Common myeloid progenitor, CD34-positive (primary cell): ENCODE measurements at places on chromosomes 5 and 9.

DNA sequence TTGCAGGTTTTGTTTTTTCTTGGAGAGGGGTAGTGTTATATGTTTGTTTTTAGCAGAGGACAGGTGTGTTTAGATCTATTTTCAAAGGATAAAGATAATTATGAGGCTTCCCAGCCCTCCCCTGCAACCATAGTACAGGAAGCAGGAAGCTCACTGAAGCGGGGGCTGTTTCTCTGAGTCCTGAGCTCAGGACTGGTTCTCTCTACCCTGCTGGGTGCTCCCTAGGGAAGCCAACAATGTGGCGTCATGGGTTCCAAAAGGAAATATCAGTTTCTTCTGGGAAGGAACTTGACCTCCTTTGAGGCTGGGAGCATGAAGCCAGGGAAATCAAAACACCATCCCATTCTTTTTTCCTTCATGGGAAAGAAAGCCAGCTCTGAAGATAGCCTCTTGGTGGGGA lies 62.2 kb downstream of the RAD23B start:
- H3K4me1 ChIP-seq, result peaks cover 2% of the 10 kb centered on the region
- no peak for DNase-seq
- peaks cover 6% of the 10 kb centered on the region for H3K27me3 ChIP-seq

DNA sequence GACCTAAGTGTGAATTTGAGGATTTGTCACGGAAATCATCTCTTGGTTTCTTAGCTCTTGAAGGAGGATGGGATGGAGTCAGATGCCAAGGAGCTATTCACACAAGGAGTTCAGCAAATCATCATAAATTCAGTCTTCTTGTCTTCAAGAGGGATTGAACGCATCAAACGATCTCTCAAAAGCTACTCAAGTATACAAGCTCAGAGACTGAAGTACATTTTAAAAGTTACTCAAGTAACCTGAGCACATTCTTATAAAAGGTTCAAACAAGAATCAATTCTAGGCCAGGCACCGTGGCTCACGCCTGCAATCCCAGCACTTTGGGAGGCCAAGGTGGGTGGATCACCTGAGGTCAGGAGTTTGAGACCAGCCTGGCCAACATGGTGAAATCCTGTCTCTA lies 21.1 kb upstream of the GOLPH3 start:
- H3K4me3 ChIP-seq, result no peak overlapping the region
- DNase-seq, result no peak
- no peak overlapping the region for H3K27ac ChIP-seq
- H3K4me1 ChIP-seq, result peaks cover 36% of the 10 kb centered on the region
- no peaks in the 10 kb centered on the region for H3K27me3 ChIP-seq

DNA sequence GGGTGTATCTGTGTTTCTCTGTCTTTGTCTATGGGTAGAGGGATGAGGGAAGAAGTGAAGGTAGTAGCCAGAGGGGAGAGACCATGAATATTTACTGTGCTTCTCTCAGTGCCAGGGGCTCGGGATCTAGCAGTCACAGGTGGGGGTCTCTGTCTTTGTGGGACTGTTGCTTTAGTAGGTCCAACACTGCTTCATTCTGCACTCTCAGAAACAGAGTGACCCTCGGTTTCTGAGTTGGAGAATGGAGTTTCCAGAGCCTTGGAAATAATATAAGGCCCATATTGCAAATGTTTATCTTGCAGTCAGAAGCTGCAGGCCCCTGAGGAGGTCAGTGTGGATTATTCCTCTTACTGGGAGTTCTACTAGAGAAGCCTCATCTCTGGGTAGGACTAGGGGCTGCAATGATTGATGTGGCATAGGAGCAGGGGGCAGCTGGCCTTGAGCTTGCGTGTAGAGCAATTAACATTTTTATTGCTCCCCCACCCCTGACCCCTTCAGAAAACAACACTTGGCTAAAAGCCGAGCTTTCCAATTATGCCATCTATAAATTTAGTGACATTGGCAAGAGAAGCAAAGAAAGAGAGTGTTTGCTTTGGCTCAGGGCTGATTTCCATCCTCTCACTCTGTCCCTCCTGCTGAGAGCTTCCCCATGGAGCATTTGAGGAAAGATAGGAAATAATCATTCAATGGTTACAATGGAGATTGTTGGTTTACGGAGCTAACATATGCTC lies 55.0 kb upstream of the TRPC7 start:
- no peak overlapping the region for H3K27ac ChIP-seq
- no peak overlapping the region for H3K4me3 ChIP-seq
- H3K27me3 ChIP-seq, result no peaks in the 10 kb centered on the region
- no peaks in the 10 kb centered on the region for H3K4me1 ChIP-seq

GRCh38 chr9:122814545-122814944 lies 13.8 kb downstream of the PDCL start:
- no peak overlapping the region for H3K27ac ChIP-seq
- H3K4me3 ChIP-seq, result no peak overlapping the region
- H3K27me3 ChIP-seq, result no peaks in the 10 kb centered on the region
- DNase-seq, result peak; percentile 12
- H3K36me3 ChIP-seq, result peaks cover 5% of the 10 kb centered on the region

- H3K4me1 ChIP-seq, result peaks cover 47% of the 10 kb centered on the region
- H3K4me3 ChIP-seq, result no peak overlapping the region
- H3K27ac ChIP-seq, result no peak overlapping the region
- no peak for DNase-seq
Observed at GRCh38 chr9:124010303-124010664, 1.3 kb upstream of the LHX2 start.

DNA sequence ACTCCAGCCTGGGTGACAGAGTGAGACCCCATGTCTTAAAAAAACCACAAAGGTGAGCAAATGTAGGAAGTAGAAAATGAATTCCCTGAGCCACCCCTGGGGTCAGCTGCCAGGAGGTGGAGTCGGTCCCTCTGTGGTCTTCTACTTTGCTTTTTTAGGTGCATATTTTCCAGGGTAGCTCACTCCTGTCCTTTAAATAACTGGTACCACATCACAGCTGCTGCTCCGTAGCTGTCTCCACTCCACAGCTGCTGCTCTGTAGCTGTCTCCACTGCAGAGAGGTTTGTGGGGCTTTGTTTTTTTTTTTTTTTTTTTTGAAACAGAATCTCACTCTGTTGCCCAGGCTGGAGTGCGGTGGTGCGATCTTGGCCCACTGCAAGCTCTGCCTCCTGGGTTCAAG lies 8.9 kb downstream of the WDR5 start:
- H3K27ac ChIP-seq, result no peak overlapping the region
- H3K4me3 ChIP-seq, result no peak overlapping the region
- H3K36me3 ChIP-seq, result peaks cover 11% of the 10 kb centered on the region
- H3K27me3 ChIP-seq, result no peaks in the 10 kb centered on the region

GRCh38 chr5:172142709-172143215 lies 45.3 kb downstream of the STK10 start:
- peak; percentile 35 for DNase-seq
- no peaks in the 10 kb centered on the region for H3K27me3 ChIP-seq
- H3K27ac ChIP-seq, result peak overlapping the region; percentile 39
- H3K36me3 ChIP-seq, result peaks cover 21% of the 10 kb centered on the region
- peaks cover 14% of the 10 kb centered on the region for H3K4me1 ChIP-seq
